ENCODE measurements at places on chromosomes 7 and 10.
A peak's percentile ranks its signal among the peaks of the same experiment; 100 is the strongest.

DNA sequence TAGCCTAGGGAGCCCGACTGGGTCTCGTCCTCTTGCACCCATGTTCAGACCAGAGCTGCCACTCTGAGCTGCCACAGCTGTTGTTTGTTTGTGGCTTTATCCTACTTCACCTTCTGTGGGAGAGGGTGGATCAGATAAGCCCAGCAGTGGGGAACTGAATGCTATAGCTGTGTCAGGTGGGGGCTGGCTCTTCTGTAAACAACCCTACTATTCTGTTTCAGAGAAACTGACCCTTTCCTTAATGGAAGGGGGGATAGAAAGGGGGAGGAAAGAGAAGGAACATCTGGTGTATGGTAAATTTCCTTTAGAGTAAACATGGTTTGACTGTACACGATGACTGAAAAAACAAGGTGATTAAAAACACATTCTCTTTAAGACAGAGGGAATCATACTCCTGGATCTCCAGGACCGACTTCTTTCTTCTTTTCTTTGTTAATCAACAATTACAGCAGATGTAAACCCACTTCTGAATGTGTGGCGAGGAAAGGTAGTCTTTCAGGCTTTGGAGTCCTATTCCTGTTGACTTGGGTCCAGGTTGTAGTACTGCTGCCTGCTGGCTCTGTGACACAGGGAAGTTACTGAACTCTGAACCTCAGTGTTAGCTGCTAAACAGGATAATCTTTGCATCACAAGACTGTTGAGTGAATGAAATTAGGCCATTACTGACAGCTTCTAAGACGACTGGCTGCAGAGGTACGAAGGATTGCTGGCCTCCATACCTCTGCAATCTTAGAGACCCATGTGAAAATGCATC, 6.0 kb downstream of the PRXL2A start:
- peak; percentile 63 for DNase-seq
- no peaks in the 10 kb centered on the region for H3K36me3 ChIP-seq
- H3K4me1 ChIP-seq = no peaks in the 10 kb centered on the region

GRCh38 chr10:7559386-7559785, 107.4 kb downstream of the ITIH5 start:
- peak; percentile 41 for DNase-seq
- H3K36me3 ChIP-seq = no peaks in the 10 kb centered on the region
- H3K27ac ChIP-seq = no peak overlapping the region

- H3K36me3 ChIP-seq = no peaks in the 10 kb centered on the region
- H3K4me3 ChIP-seq = no peak overlapping the region
- H3K4me1 ChIP-seq = peaks cover 2% of the 10 kb centered on the region
- no peak for DNase-seq
- no peaks in the 10 kb centered on the region for H3K27me3 ChIP-seq
Observed at GRCh38 chr10:34804306-34804705, 10.8 kb downstream of the PARD3 start.

GRCh38 chr7:158005531-158005930, 582.1 kb downstream of the PTPRN2 start:
- H3K27me3 ChIP-seq = no peaks in the 10 kb centered on the region
- DNase-seq = no peak
- H3K36me3 ChIP-seq = no peaks in the 10 kb centered on the region
- H3K27ac ChIP-seq = no peak overlapping the region

DNA sequence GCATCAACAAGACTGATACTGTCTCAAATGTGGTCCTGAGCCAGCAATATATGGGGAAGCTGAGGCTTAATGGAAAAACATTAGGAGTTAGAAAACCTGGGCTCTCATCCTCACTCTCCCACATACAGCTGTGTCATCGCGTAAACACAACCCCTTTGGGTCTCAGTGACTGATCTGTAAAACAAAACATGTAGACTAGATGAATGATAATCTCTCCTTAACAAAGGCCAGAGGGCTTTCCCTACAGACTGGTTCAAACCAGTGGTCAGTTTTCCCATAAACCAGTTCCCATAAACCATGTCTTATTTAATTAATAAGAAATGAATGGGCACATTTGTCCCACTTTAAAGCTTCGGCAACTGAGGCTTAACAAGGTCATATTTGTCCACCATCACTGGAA, 48.1 kb downstream of the OSBPL3 start:
- DNase-seq = no peak
- no peaks in the 10 kb centered on the region for H3K27me3 ChIP-seq
- no peak overlapping the region for H3K4me3 ChIP-seq
- no peaks in the 10 kb centered on the region for H3K36me3 ChIP-seq

- peaks cover 11% of the 10 kb centered on the region for H3K36me3 ChIP-seq
- peak overlapping the region; percentile 91 for H3K27ac ChIP-seq
- no peak for DNase-seq
- peak overlapping the region; percentile 97 for H3K4me3 ChIP-seq
Observed at GRCh38 chr7:155298288-155298833, 683 bp downstream of the INSIG1 start.

- no peak overlapping the region for H3K4me3 ChIP-seq
- H3K27ac ChIP-seq = no peak overlapping the region
- H3K36me3 ChIP-seq = no peaks in the 10 kb centered on the region
- DNase-seq = peak; percentile 45
Observed at GRCh38 chr10:114709984-114710383, 51.9 kb upstream of the ABLIM1 start.

GRCh38 chr10:35998026-35998425, 355.9 kb upstream of the FZD8 start:
- H3K4me1 ChIP-seq = no peaks in the 10 kb centered on the region
- no peaks in the 10 kb centered on the region for H3K36me3 ChIP-seq
- DNase-seq = no peak
- no peak overlapping the region for H3K4me3 ChIP-seq
- no peaks in the 10 kb centered on the region for H3K27me3 ChIP-seq
- no peak overlapping the region for H3K27ac ChIP-seq

GRCh38 chr10:12608761-12609160, 259.4 kb downstream of the CAMK1D start:
- H3K36me3 ChIP-seq = no peaks in the 10 kb centered on the region
- DNase-seq = no peak
- no peaks in the 10 kb centered on the region for H3K27me3 ChIP-seq

DNA sequence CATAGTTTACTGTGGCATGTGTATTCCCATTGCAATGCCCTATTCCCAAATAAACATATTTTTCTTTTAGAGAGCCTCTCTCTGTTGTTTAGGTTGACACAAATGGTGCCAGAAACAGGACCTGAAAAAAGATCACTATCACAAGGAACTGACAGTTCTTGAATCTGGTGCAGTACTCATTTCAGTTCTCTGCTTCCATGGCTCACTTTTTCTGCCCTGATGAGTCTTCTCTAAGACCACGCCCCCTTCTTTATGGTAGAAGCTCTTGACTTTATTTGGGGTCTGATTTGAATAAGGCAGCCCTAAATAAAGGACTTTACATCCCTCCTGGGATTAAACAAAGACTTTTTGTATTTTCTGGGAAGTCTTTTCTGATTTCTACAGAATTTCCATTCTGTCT, 3.5 kb upstream of the CCDC126 start:
- H3K27me3 ChIP-seq = no peaks in the 10 kb centered on the region
- H3K27ac ChIP-seq = no peak overlapping the region
- H3K4me1 ChIP-seq = no peaks in the 10 kb centered on the region
- H3K4me3 ChIP-seq = no peak overlapping the region
- H3K36me3 ChIP-seq = no peaks in the 10 kb centered on the region

- peak; percentile 70 for DNase-seq
- H3K4me1 ChIP-seq = no peaks in the 10 kb centered on the region
- no peak overlapping the region for H3K27ac ChIP-seq
- H3K36me3 ChIP-seq = no peaks in the 10 kb centered on the region
Observed at GRCh38 chr10:20059084-20059835, 243.0 kb downstream of the PLXDC2 start.

GRCh38 chr7:127962589-127963361, 68.5 kb downstream of the LRRC4 start:
- H3K27me3 ChIP-seq = no peaks in the 10 kb centered on the region
- H3K4me3 ChIP-seq = no peak overlapping the region
- no peaks in the 10 kb centered on the region for H3K36me3 ChIP-seq
- no peak overlapping the region for H3K27ac ChIP-seq

DNA sequence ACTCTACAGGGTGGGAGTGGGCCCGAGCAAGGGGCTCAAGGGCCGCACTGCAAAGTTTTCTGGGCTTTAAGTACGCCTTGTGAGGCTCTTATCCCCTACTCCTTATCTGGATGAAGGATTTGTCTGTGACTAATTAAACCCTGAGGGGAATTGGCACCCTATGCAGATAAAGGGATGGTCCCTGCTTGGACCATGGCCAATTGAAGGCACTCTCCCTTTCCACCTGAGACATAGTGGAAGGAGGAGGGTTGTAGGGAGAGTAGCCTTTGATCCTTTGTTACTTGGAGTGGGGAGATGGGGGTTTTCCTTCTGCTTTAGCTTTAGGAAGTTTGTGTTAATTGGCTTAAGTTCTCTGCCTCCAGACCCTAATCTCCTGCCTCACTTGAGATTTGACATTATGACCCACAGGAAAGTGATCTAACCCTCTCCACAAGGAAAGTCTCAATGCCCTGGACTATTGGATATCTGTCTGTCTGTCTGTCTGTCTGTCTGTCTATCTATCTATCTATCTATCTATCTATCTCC, 1158.8 kb upstream of the SORCS1 start:
- H3K4me3 ChIP-seq = no peak overlapping the region
- no peak for DNase-seq
- H3K27ac ChIP-seq = no peak overlapping the region
- no peaks in the 10 kb centered on the region for H3K36me3 ChIP-seq
- H3K27me3 ChIP-seq = no peaks in the 10 kb centered on the region

DNA sequence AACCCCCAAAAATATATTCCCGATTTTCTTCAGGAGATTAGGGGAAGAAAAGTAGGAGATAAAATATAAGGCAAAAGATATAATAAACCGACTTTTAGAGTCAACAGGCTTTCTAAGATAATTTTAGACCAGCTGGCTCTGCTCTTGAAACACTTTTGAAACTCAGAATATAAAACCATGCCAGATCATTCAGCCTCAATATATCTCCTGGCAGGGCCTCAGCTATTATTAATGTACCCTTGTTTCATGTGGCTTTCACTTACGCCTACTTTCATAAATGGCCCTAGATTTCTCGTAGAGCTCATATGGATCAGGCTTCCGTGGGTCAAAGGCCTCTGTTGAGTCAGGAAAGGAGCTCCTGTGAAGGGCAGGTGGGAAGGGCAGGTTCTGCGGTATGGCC, 396.0 kb downstream of the PHTF2 start:
- H3K27ac ChIP-seq = no peak overlapping the region
- peak; percentile 86 for DNase-seq
- no peaks in the 10 kb centered on the region for H3K36me3 ChIP-seq
- H3K4me3 ChIP-seq = no peak overlapping the region

DNA sequence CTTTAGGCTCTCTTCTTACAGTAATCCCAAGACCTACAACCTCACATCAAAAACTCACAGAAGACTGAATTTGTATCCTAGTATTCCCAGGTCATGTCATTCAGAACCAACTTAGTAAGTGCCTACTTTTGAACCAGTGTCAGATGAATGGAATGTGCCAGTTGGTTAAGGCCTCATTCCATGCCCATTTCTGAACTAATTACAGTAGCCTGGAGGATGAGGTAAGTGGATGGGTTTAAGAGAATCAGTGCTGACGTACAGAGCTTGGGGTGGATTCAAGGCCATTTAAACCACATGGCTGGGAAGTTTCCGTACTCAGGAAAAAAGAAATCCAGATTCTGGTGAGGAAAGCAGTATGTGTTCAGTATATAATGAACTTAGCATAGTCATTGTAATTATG, 21.9 kb upstream of the FOXP2 start:
- no peaks in the 10 kb centered on the region for H3K4me1 ChIP-seq

DNA sequence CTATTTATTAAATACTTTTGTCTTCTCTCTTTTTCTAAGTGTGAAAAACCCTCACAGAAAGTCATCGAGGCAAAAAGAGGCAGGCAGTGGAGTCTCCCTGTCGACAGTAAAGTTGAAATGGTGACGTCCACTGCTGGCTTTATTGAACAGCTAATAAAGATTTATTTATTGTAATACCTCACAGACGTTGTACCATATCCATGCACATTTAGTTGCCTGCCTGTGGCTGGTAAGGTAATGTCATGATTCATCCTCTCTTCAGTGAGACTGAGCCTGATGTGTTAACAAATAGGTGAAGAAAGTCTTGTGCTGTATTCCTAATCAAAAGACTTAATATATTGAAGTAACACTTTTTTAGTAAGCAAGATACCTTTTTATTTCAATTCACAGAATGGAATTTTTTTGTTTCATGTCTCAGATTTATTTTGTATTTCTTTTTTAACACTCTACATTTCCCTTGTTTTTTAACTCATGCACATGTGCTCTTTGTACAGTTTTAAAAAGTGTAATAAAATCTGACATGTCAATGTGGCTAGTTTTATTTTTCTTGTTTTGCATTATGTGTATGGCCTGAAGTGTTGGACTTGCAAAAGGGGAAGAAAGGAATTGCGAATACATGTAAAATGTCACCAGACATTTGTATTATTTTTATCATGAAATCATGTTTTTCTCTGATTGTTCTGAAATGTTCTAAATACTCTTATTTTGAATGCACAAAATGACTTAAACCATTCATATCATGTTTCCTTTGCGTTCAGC, 43.4 kb downstream of the TARP start:
- no peak overlapping the region for H3K27ac ChIP-seq
- no peak for DNase-seq
- no peaks in the 10 kb centered on the region for H3K4me1 ChIP-seq
- peaks cover 3% of the 10 kb centered on the region for H3K36me3 ChIP-seq
- H3K27me3 ChIP-seq = no peaks in the 10 kb centered on the region

- H3K36me3 ChIP-seq = no peaks in the 10 kb centered on the region
- peaks cover 3% of the 10 kb centered on the region for H3K4me1 ChIP-seq
- peaks cover 57% of the 10 kb centered on the region for H3K27me3 ChIP-seq
- no peak for DNase-seq
- no peak overlapping the region for H3K27ac ChIP-seq
Observed at GRCh38 chr10:101237982-101238731, 8.9 kb upstream of the LBX1 start.

GRCh38 chr7:124652237-124652636, 113.4 kb downstream of the GPR37 start:
- no peaks in the 10 kb centered on the region for H3K27me3 ChIP-seq
- peak; percentile 18 for DNase-seq
- no peak overlapping the region for H3K4me3 ChIP-seq
- no peaks in the 10 kb centered on the region for H3K36me3 ChIP-seq

DNA sequence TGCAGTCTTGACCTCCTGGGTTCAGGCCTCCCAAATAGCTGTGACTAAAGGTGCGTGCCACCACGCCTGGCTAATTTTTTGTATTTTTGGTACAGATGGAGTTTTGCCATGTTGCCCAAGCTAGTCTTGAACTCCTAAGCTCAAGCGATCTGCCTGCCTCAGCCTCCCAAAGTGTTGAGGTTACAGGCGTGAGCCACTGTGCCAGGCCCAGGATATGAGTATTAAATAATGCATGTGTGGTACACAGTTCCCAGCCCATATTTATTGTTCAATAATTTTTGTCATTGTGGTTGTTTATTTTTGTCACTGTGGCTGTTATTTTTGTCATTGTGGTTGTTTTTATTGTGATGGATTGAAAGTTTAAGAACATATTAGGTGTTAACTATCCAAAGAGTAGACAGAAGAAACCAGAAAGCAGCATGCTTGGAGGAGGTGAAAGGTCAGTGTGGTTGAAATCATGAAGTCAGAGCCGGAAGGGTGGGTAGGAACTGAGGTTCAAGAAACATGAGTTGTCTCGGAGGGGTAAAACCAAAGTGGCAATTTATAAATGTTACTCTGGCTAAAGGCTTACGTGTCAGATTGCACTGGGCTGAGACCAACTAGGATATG, 45.0 kb downstream of the MRC1 start:
- H3K27me3 ChIP-seq = no peaks in the 10 kb centered on the region
- DNase-seq = no peak
- H3K4me3 ChIP-seq = no peak overlapping the region
- H3K36me3 ChIP-seq = no peaks in the 10 kb centered on the region

GRCh38 chr7:134957005-134957404, 29.3 kb upstream of the AGBL3 start:
- no peak overlapping the region for H3K27ac ChIP-seq
- no peak overlapping the region for H3K4me3 ChIP-seq
- no peaks in the 10 kb centered on the region for H3K27me3 ChIP-seq
- peaks cover 11% of the 10 kb centered on the region for H3K36me3 ChIP-seq
- DNase-seq = no peak
- no peaks in the 10 kb centered on the region for H3K4me1 ChIP-seq
